Smooth muscle cell of the brain vasculature (primary cell): ENCODE measurements at places on chromosomes 1 and 21.

DNA sequence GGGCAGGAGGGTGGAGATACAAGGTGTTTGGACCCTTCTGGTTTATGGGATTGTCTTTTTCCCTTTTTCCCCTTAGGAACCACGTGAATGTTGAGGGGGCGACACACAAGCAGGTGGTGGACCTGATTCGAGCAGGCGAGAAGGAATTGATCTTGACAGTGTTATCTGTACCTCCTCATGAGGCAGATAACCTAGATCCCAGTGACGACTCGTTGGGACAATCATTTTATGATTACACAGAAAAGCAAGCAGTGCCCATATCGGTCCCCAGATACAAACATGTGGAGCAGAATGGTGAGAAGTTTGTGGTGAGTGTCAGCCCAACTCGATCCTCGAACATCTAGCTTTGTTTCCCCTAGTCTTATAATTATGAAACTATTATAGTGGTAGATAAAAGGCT lies 27.0 kb downstream of the SNX27 start:
- DNase-seq = no peak

DNA sequence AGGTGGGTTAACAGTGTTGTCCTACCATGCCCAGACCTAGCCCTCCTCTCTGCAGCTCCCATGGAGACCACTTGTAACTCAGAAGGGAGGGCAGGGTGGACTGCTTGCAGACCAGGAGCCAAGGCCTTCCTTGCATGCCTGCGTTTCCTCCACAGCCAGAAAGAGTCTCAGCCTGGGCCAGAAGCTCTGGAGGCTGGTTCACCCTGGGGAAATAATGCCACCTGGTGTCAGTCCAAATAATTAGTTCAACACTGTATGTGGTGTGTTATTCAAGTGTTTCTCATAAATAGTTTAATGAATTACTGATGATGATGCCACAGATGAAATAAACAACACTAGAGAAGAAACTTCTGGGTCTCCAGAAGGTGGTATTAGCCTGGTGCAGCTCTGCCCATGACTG lies 16.9 kb upstream of the VANGL1 start:
- no peak for DNase-seq

GRCh38 chr21:26055010-26055409 lies 115.6 kb downstream of the APP start:
- no peak for DNase-seq

- no peak for DNase-seq
Observed at GRCh38 chr1:226496453-226497015, 52.0 kb upstream of the STUM start.

DNA sequence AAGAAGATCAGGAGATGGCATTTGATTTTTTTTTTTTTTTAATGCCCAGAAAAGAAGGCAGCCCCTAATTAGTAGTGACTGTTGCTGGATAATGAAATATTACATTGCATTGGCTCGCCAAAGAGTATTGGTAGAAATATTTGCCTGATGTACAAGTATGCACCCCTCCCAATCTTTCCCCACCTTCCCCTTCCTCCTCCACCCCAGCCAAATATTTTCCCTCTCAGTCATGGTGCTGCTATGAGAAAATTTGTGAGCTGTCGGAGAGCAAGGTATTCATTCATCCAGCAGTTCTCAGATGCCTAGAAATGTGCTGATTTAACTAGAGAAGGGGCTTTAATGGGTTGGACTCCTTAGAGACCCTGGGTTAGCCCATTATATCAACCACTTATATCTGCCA lies 50.5 kb upstream of the IKBKE start:
- no peak for DNase-seq
